ENCODE measurements at places on chromosomes 13 and 19.

DNA sequence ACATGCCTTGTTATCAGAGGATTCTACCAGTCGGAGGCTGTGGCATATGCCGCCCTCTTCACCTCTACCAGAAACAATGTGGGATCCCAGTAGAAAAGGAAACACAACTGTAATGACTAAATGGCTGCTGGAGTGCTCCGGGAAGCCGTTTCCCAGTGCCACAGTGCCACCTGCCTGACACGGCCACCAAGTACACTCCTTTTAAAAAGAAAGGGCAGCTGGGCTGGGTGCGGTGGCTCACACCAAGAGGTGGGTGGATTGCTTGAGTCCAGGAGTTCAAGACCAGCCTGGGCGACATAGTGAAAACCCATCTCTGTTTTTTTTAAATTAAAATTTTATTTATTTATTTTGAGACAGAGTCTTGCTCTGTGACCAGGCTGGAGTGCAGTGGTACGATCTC is 67.3 kb downstream of the TRPM4 start:
- DNase-seq: no peak

GRCh38 chr13:50320271-50320862 is 305.1 kb downstream of the KCNRG start:
- DNase-seq: no peak

DNA sequence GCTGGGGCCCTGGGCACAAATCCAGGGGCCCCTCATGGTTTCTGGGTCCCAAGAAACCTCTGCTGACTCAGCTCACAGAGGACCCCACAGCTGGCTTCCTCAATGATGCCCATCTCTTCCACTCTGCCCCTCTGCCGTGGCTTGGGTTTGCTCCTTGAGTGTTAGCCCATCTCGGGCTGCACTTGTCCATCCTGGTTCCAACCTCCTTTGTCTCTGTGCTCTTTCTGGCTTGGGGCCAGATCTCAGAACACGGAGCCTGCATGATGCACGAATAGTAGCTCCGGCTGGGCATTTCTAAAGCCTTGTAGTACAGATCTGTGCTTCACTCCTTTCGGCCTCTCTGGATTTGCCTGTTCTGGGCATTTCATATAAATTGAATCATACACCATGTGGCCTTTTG is 53.8 kb downstream of the F2RL3 start:
- DNase-seq: no peak

- DNase-seq: no peak
Measured at GRCh38 chr19:6849876-6850275, 37.5 kb upstream of the ADGRE1 start.

GRCh38 chr19:42066075-42066754 is 3.8 kb downstream of the GRIK5 start:
- DNase-seq: no peak

GRCh38 chr19:44689290-44690130 is 9.4 kb upstream of the CEACAM16 start:
- DNase-seq: peak; percentile 72

GRCh38 chr13:87942205-87942604 is 271.0 kb downstream of the SLITRK5 start:
- no peak for DNase-seq

GRCh38 chr13:25932365-25932764 is 119.5 kb downstream of the SHISA2 start:
- no peak for DNase-seq

DNA sequence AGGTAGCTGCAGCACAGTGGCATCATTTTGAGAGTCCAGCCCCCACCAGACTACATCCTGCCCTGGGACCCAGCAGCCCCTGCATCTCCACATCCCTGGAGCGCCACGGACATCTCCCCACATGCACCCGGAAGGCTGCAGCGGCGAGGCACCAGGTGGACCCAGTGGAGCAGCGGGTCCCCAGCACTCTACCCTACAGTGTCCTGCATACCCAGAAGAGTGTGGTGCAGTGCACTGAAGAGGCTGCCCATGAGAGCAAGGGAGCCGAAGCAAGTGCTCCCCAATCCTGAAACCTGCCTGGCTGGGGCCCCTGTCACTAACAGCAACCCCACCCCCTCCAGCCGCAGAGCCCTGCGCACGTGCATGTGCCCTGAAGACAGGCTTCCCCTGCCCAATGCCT is 21.3 kb upstream of the SLC7A9 start:
- no peak for DNase-seq

DNA sequence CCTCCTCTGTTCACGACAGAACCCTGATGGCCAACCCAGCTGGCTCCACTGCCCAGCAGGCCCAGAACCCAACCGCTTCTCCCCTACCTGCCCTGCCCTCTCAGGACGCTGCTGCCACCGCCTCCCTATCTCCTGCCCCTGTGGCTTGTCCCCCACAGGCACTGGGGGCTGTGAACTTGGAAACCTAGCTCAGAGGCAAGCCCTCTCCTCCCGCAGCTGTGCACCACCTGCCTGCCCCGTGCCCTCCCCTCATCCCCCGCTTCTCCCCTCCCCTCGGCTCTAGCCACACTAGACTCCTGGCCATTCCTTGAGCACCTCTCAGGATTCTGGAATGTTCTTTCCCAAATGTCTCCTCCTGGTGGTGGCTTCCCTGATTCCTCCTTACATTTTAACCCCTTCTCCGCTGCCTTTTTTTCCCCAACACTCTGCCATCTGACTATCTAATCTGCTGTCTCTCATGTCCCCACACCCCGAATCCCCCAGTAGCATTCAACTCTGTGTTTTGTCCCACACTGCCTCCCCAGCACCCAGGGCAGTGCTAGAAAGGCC is 6.7 kb downstream of the NANOS3 start:
- DNase-seq: no peak

- no peak for DNase-seq
Measured at GRCh38 chr13:70415136-70415535, 306.9 kb upstream of the KLHL1 start.

- DNase-seq: no peak
Measured at GRCh38 chr13:52006523-52007245, 4.6 kb downstream of the ATP7B start.

DNA sequence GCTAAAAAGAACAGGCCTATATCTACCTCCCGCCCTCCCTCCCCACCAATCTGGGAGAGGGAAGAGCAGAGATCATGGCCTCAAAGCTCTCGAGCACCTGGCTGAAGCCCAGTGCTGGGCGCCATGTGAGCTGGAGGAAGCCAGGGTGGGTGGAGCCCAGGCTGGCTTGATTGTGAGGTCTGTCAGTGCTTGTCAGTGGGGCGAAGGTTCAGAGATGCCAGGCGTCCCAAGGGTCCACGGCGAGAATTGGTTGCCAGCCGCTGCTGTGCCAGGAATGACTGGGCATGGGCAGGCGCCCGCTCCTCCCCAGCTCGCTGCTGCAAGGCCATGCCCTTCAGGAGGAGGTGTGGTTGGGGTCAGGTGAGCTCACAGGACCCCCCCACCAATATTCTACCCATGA is 11.5 kb downstream of the BEST2 start:
- no peak for DNase-seq

GRCh38 chr19:7215176-7215575 is 79.0 kb downstream of the INSR start:
- DNase-seq: no peak

DNA sequence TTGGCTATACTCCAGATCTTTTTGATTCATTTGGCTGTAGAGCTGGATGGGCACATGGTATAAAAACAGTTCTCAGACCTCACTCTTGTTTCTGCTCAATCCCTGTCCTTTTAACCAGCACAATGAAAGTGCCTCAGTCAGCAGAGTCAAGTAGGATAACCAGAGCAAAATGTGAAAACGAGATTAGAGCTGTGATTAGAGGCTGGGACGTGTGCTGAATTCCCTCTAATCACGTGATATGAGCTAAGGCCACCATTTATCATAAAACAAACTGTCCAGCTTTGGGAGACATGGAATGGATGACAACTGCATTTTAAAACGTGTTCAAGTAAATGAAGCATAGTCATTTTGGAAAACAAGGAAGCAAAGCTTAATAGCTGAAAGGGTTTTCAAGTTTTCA is 54.1 kb downstream of the GJA3 start:
- no peak for DNase-seq

GRCh38 chr19:18991006-18991405 is 42.3 kb downstream of the SUGP2 start:
- no peak for DNase-seq

Data from effector CD8-positive, alpha-beta T cell (primary cell).